ENCODE measurements at places on chromosomes 5 and 9. TPM values are rescaled to one million over a fixed set of nuclear protein-coding genes. Genes with fewer than 3 reads are reported as not detected.

DNA sequence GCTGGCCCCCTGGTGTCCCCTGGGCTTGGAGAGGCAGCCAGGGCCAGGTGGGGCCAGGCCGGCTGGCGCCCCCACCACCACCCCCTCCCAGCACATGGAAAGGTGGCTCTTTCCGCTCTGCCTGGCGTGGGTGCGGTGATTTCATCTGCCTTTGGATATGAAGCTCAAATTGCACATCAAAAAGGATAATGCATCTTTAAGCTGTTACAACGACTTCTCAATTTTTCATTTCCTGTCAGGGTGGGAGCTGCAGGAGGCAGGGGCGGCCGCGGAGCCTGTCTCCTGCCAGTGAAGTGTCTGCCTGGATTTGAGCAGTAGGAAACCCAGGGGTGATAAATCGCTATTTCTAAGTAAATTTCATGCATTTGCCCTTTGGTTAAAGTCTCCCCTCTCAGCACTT, 169.2 kb upstream of the MVB12B start:
- no peak for DNase-seq

GRCh38 chr5:10753178-10753577, 7.9 kb downstream of the DAP start:
- no peak for DNase-seq

ANKRD18B gene
- total RNA-seq, result 0.89 TPM

DNA sequence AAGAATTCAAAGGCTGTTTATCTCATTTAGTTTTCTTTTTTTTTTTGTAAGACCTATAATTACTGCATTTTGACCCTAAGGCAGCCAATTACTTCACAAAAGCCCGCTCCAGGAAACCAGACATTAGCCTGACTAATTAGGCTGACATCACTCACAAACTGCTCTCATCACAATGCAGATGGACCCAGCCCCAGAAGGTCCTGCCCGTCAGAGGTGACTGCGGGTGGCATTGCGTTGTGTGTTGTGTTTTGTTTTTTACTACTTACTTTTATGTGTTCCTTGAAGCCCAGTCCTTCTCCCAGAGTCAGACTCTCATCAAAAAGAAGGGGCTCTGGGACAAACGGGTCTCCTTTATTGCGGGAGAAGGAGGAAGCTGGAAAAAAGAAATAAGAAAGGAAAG, 172.2 kb downstream of the HSD17B3 start:
- DNase-seq, result no peak

DNA sequence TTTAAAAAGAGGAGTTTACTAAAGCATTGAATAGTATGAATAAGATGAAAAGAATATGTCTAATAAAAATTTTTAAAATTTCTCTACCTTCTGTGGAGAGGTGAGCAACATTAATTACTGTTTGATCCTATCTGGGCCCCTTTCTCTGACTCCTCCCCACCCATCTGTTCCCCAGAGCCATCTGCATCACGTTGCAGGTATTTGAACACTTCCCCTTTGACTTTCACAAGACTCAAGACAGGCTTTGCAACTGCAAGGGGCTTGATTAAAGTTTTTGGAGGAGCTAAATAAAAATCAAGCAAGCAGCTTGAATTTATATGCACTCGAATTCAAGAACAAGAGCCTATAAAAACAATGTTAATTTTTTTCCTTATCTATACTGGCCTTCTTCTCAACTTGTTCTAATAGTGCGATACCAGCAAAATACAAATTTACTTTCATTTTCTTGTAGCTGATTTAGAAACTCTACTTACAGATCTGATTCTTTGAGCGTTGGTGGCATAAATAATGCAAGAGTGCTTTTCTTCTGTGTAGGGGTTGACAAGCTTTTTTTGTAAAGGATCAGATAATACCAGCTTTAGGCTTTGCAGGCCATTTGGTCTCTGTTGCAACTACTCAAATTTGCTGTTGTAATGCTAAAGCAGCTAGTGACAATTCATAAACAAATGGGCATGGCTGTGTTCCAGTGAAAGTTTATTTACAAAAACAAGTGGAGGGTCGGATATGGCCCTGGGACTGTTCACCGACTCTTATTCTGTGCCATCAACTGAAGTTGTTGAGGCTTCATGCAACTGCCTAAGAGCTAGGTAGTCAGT, 21.2 kb downstream of the TXNDC8 start:
- DNase-seq, result no peak

SLC12A7 gene
- 230 TPM for total RNA-seq

GRCh38 chr5:15007646-15008045, 136.1 kb upstream of the ANKH start:
- no peak for DNase-seq

DNA sequence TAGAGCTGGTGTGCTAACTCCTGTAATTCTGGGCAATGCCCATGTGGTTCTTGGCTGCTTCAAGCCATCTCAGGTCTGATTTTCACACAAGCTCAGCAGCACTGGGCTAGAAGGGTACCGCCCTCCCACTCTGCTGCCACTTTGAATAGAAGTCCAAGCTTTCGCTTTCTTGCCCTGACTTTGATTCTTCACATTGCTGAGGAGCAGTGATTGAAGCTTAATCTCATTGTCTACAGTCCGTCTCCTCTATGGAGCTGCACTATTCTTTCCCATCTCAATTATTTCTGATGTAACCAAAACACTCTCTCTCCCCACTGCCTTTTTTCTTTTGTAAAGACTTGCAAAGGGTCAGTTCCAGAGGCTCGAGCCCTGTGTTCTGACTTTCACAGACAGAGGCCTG, 12.9 kb upstream of the RNF183 start:
- DNase-seq, result no peak

GRCh38 chr5:111973961-111974360, 217.0 kb upstream of the NREP start:
- no peak for DNase-seq

GRCh38 chr5:177325868-177326381, 14.2 kb upstream of the MXD3 start:
- DNase-seq, result no peak

ACO1 gene
- 62.1 TPM for total RNA-seq
